Activated CD8-positive, alpha-beta T cell treated with anti-CD3 and anti-CD28 coated beads for 36 hours (primary cell): ENCODE measurements at places on chromosomes 5 and 9.

DNA sequence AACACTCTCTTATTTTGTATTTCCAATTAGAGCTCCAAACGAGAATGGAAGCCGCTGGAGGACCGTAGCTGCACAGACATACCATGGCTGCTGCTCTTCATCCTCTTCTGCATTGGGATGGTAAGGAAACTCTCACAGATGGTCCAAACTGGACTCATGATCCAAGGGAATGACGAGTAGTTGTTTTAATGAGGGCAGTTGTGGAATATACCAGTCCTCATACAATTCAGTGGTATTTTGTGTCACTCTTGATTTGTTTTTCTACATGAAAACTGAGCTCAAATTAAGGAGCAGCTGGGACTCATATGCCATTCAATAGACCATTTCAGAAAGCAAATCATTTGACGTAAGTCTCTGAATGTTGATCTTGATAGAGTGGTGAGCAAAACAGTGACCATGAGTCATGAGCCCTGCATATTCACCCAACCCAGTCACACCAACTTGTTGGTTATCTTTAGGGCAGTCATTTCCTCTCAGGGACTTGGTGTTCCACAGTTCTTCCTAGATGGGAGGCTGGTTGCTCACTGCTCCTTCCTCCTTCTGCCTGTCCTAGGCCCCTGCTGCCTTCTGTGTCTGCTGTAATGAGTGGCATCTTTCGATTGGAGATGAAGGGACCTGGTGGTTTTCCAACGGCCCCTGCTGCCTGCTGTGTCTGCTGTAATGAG is 54.9 kb downstream of the SLC44A1 start:
- peak; percentile 5 for DNase-seq

GRCh38 chr9:131732061-131732526 is 7.8 kb downstream of the RAPGEF1 start:
- no peak for DNase-seq

DNA sequence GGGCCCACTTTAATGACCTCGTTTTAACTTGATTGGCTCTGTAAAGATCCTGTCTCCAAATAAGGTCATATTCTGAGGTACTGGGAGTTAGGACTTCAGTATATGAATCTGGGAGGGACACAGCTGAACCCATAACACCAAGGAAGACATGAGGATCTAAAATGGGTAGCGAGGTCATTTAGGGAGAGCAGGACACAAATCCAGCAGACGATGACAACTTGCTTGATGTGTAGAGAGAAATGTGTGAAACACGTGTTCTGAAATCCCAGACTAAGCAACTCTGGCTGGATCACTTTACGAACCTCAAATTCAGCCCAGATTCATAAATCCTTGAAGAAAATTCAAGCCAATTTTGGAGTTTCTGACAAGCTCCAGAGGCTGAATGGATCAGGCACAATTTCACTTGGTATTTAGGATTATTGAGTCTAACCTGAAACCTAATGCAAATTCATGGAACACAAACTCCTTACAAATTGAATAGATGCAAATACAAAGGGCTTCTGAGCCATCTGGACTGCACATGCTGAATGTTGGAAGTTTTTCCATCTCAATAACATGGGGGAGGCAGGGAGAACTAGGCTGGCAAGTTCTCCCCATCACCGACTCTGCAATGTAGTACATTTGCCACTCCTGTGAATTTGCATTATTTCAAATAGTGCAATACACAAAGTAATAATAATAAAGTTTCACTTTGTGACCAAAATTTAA is 74.0 kb upstream of the SLC30A5 start:
- DNase-seq = no peak

DNA sequence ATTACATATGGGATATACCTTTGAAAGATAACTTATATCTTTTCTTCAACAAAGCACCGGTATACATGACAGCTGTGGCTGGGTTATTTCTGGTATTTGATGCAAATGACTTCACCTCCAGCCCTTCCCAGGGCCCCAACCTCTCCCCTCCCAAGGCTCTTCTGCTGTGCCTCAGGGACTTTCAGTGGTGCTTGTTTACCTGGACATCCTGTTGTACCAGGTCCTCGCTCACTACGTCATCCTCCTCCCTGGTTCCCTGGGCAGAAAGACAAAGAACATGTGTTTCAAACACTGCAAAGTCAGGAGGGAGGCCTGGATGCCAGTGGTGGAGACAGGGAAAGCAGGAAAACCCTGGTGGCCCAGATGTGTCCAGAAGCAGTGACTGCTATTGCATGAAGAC is 23.4 kb downstream of the ANXA6 start:
- DNase-seq = no peak

DNA sequence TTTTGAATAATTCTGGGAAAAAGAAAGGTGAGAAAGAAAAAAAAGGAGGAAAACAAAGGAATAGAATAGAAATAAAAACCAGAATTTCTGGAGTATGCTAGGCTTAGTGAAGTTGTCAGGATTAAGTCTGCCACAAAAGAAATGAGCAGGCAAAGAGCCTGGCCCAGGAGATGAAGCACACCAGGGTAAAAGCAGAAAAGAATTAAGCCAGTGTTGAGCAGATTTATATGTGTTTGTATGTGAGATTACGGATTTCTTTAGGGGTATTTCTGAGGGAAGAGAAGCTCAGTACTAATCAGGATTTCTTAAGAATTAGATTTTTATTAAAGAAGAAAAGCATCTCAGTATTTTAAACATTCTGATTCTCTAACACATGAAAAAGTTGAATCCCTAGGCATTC is 74.5 kb downstream of the MRPS27 start:
- no peak for DNase-seq

DNA sequence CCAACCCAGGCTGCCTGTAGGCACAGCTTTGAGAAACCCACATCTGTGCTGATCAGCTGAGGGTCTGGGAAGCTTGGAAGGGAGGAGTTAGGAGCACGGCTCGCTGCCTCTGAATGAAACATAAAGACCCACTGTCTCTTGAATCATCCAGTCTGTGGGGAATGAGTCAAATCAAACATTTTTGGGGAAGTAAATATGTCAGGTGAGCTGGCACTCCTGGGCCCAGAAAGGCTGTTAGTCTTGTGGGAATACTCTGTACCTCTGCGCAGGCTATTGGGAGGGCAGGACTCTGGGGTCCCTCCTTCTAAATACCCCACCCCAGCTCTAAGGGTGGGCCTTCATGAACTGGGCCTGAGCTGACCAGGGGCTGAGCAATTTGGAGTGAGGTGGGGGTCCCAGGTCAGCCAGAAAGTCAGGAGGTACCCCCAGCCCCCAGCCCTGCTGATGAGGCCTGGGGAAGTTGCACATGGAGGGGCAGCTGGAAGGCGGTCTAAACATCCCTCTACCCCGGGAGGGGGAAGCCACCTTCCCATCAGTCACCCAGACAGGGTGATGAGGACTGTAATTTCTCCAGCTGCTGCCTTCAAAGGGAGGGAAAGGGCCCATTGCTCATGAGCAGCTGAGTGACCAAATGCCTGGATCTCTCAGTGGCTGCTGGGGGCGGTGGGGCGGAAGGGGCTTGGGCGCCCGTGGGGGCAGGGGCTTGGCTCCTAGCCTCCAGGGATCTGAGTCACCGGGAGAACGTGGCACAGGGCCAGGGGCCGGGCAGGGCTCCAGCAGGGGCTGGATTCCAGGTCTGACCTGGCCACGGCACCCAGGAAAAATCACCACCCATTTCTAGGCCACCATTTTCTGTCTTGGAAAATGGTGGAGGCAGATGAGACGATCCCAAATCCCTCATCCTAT is 10.8 kb downstream of the FIBCD1 start:
- no peak for DNase-seq

DNA sequence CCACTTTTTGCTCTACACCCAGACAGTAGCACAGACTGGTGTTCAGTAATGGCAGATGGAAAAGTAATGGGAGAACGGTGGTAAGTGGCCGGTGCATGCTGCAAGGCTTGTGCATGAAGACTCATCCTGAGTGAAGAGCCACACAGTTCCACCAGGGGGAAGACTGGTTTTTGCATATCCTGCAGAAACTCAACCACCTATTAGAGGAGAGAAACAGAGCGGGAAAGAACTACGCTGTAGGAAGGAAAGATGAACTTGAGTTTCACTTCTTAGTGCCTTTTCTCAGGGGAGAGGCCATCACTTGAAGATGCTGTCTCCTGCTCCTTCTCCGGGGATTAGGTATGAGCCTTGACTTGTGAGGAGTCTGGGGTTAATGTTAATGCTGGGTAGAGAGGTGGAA is 9.4 kb upstream of the PRSS3 start:
- peak; percentile 6 for DNase-seq

GRCh38 chr5:139181835-139182452 is 16.2 kb downstream of the SIL1 start:
- DNase-seq = no peak

GRCh38 chr9:125659954-125660353 is 47.1 kb downstream of the MAPKAP1 start:
- DNase-seq = peak; percentile 40

- no peak for DNase-seq
Measured at GRCh38 chr5:56681346-56681745, 134.0 kb upstream of the MAP3K1 start.

DNA sequence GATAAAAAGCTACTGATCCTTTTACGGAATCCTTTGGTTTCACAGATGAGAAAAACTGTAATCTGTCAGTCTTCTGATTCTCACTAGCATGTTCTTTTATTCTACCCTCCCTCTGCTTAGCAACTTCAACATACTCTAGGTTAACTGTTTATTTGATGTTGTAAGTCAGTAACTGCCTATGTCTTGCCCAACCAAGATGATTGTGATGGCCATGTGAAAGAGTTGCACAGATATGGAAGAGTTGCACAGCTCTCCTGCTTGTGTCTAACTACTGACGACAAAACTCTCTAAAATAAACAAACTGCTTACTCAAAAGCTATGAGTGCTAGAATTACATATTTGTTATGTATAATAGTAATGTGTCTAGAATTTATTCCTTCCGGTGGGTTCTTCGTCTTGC is 227.3 kb upstream of the DAB2 start:
- no peak for DNase-seq

DNA sequence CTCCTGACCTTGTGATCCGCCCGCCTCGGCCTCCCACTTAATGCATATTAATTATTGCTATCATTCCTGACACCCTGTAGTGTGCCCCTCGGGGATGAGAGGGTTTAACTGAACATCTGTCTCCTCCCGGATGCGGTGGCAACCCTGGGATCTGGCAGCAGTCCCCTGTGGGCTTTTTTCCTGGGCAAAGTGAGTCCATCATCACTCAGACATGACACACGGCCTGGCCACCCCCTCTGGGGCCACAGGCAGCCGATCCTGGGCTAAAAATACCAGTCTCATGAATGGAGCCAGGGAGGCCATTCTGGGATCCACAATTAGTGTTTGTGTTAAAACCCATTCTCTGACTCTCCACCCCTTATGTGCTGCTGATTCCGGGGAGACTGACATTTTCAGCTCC is 161.2 kb downstream of the RGS3 start:
- no peak for DNase-seq

DNA sequence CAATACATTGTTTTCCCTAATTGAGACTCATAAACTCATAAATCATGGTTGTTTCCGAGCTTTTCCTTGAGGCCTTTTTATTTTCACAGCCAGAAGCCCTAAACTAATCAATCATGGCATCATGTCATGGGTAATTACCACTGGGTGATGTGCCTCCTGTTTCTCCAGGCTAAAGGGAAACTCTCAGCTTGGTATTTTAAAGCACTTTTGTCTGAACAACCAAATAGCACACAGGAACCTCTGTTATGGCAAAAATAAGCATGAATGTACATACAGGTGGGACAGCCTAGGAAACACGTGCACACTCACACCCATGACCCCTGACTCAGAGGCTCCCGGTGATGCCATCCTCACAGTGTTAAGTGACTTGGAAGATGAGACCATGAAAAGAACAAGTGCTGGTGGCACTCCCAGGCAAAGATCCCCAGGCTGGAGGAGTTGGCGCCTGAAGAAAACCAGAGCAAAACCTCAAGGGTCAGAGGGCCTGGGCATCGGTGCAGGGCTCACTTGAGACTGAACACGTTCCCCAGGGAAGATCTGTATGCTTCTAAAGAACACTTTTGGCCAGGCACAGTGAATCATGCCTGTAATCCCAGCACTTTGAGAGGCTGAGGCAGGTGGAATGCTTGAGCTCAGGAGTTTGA is 154.3 kb downstream of the ROR2 start:
- DNase-seq = no peak

DNA sequence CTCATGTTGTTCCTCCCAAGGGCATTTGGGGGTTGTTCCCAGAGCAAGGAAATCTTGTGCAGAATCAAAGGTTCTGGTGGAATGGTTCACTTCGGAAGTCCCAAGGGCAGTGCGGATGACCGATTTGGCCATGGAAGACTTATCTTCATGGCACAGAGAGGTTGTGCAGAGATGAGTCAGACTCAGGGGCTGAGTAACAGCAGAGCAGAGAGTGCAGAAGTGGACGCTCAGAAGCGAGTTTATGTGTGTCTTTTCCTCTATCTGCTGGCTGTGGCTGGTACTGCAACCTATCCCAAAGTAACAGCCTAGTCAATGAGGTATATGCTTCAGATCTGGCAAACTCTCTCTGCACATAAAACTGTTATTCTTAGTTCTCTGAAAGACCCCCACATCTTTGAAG is 118.1 kb downstream of the DPYSL3 start:
- DNase-seq = no peak

DNA sequence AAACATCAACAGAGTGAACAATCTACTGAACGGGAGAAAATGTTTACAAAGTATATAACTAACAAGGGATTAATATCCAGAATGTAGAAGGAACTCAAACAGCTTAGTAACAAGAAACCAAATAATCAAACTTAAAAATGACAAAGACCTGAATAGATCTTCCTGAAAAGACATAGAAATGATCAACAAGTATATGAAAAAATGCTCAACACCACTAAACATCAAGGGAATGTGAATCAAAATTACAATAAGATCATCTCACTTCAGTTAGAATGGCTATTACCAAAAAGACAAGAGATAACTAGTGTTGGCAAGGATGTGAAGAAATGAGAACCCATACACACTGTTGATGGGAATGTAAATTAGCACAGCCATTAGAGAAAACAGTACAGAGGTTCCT is 218.8 kb downstream of the MCTP1 start:
- no peak for DNase-seq

- DNase-seq = no peak
Measured at GRCh38 chr9:95592931-95593330, 76.2 kb upstream of the PTCH1 start.
